ENCODE measurements at places on chromosomes 1 and 21.

DNA sequence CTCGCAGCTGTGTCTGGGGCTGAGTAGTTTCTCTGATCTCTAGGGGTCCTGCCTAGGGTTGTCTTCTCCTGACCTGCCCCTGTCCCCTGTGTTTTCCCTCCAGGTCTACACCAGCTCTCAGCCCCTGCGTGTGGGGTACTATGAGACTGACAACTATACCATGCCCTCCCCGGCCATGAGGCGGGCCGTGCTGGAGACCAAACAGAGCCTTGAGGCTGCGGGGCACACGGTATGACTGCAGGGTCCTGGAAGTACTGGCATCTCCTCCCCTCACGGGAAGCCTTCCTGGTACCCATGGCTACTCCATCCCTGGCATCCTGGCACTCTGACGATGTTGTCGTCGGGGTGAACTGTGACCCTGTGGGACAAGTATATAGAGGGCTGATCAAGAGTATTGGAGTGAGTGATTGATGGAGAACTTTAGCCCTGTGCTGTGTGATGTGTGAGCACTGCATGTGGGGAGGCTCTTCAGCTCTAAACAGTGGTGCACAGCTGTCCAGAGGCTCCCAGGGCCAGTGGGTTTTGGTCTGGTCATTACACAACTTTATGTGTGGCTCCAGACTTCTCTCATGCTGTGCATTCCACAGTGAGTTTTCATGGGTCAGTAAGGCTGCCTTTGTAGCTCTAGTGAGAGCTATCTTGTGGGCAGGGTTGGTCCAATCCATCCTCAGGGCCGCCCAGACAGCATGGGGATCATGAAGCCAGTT is 14.4 kb downstream of the FAAH start:
- no peak for DNase-seq

- no peak for DNase-seq
Measured at GRCh38 chr1:186060226-186060625, 314.8 kb downstream of the TPR start.

GRCh38 chr1:234745276-234745675 is 135.3 kb upstream of the IRF2BP2 start:
- no peak for DNase-seq

- DNase-seq = no peak
Measured at GRCh38 chr1:198906739-198907422, 268.0 kb downstream of the PTPRC start.

DNA sequence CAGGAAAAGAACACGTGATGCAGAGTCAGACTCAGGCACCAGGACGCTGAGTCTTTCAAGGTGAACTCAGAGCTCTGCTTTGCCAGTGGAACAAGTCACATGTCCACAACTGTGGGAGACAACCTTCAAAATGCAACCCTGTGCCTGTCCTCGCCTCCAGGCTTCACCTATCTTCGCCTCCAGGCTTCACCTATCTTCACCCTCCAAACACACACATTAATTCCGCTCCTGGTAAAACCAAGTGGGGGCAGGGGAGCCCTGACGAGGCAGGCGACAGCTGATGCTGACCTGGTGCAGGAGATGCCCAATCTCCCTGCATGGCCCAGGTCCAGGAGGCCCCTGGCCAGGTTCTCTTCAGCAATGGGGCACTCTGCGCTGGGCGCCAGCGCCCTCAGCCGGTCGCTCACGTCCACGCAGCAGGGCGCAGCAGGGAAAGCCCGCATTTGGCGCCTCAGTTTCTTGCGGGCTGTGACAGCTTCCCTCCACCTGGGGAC is 28.0 kb upstream of the LSS start:
- DNase-seq = no peak

GRCh38 chr1:109864047-109864822 is 46.4 kb upstream of the CSF1 start:
- peak; percentile 62 for DNase-seq

GRCh38 chr1:216325946-216326345 is 97.3 kb downstream of the USH2A start:
- no peak for DNase-seq
